Gastroesophageal sphincter (tissue), 4 donors: ENCODE measurements at places on chromosomes 5 and 9. TPM values are rescaled to one million over a fixed set of nuclear protein-coding genes. Genes with fewer than 3 reads are reported as not detected.
A peak's percentile ranks its signal among the peaks of the same experiment; 100 is the strongest.

Gene S1PR3
- total RNA-seq = 193 TPM

Gene ACTBL2
- total RNA-seq = not detected

DNA sequence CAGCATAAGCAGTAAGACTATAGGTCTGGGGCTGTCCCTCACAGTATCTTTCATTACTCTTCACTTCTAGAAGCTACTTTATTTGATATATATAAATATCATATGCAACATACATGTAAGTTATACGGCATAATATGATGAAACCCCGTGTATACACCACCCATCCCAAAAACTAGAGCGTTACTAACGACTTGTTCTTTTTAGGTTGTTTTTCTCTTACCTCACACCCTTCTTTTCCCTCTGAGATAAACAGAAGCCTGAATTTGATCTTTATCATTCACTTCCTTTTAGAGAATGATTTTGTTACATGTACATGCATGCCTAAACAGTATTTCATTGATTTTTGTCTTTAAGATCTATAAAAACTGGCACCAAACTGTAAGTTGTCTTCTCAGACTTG lies 3.7 kb downstream of the TRMO start:
- H3K36me3 ChIP-seq = peaks cover 26% of the 10 kb centered on the region
- ATAC-seq = no peak
- H3K4me3 ChIP-seq = no peak overlapping the region
- no peaks in the 10 kb centered on the region for H3K27me3 ChIP-seq
- H3K4me1 ChIP-seq = peaks cover 6% of the 10 kb centered on the region

Gene GPR21
- 0.39 TPM for total RNA-seq

Gene SNX24
- 10.1 TPM for total RNA-seq

- peaks cover 53% of the 10 kb centered on the region for H3K27me3 ChIP-seq
- H3K27ac ChIP-seq = no peak overlapping the region
- no peak overlapping the region for H3K4me3 ChIP-seq
These were observed 305.4 kb upstream of the IRX4 start for GRCh38 chr5:2188137-2188536.

Gene MORN5
- not detected for total RNA-seq

- no peak overlapping the region for H3K27ac ChIP-seq
- peaks cover 6% of the 10 kb centered on the region for H3K27me3 ChIP-seq
- H3K4me3 ChIP-seq = no peak overlapping the region
- ATAC-seq = peak; percentile 54
These were observed 13.2 kb upstream of the AQP7 start for GRCh38 chr9:33415501-33416038.

Gene HMCN2
- 12.1 TPM for total RNA-seq

GRCh38 chr9:134375430-134376385 lies 49.5 kb downstream of the RXRA start:
- no peak overlapping the region for H3K4me3 ChIP-seq
- H3K4me1 ChIP-seq = peaks cover 100% of the 10 kb centered on the region
- H3K27ac ChIP-seq = peak overlapping the region; percentile 95
- no peaks in the 10 kb centered on the region for H3K27me3 ChIP-seq
- ATAC-seq = peak; percentile 42
- H3K36me3 ChIP-seq = no peaks in the 10 kb centered on the region

DNA sequence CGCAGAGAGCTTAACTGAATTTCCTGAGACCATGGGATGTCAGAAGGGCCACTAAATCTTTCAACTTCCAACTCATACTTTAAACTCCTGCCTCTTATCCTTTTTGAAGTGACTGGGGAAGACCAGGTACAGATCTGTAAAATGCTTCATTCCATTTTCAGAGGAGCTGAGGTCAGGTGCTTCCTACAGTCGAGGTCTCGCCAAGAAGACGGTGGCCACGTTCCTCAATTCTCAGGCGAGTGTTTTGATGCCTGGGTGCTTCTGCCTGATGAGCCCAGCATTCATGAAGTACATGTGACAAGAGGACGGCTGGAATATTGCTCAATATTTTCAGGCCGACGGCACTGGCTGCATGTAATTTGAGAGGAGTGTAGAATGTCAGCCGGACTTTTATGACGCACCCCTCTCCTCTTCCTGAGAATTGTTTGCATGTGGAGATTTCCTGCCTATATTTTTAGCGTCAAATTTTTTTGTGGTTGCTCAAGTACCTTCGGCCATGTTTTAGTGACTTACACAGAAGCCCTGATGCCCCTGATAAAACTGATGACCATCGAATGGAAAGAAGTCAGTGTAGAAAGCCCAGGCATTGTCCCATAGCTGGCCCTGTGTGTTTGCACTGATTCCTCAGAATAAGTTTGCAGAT lies 38.8 kb upstream of the GLRX start:
- H3K4me1 ChIP-seq = peaks cover 49% of the 10 kb centered on the region
- H3K27ac ChIP-seq = peak overlapping the region; percentile 36
- no peaks in the 10 kb centered on the region for H3K27me3 ChIP-seq
- no peak overlapping the region for H3K4me3 ChIP-seq
- no peak for ATAC-seq

GRCh38 chr5:42636425-42636824 lies 120.2 kb upstream of the CCDC152 start:
- no peak overlapping the region for H3K27ac ChIP-seq
- no peaks in the 10 kb centered on the region for H3K4me1 ChIP-seq
- no peak overlapping the region for H3K4me3 ChIP-seq
- ATAC-seq = no peak
- H3K36me3 ChIP-seq = no peaks in the 10 kb centered on the region
- no peaks in the 10 kb centered on the region for H3K27me3 ChIP-seq

GRCh38 chr9:106356924-106357323 lies 506.0 kb upstream of the ZNF462 start:
- H3K36me3 ChIP-seq = no peaks in the 10 kb centered on the region
- no peak for ATAC-seq
- H3K4me3 ChIP-seq = no peak overlapping the region
- H3K4me1 ChIP-seq = no peaks in the 10 kb centered on the region

DNA sequence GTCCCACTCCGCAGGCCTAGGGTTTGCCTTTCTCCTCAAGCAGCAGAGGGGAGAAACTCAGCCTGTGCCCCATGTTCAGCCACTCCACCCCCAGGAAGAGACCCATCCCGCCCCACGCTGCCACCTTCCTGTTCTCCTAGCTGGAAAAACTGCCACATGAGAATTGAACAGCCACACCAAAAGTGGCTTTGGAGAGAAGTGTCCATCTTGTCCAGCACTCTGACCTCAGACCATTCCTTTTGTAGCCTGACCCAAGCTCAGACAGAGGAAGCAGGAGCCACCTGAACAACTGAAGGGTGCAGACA lies 8.3 kb upstream of the SLC25A48 start:
- peaks cover 14% of the 10 kb centered on the region for H3K27me3 ChIP-seq
- no peaks in the 10 kb centered on the region for H3K36me3 ChIP-seq

Gene FOXD4L6
- not detected for total RNA-seq

Gene TAF11L5
- total RNA-seq = not detected

DNA sequence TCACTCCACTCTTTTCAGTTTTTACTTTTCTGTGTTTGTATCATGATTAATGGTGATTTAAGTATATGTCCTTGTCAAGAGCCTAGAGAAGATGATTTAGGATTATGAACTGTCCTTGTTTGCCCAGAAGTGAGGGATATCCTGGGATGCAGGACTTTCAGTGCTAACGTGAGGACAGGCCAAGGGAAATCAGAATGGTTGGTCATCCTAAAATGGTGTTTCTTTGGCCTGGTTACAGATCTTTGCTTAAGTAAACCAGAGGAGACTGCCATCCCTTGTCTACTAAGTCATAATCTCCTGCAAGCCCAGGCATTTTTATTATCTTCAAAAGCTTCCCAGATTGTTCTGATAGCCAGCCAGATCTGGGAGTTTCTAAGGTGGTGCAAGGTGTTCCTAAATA lies 22.3 kb upstream of the DPYSL3 start:
- H3K27me3 ChIP-seq = no peaks in the 10 kb centered on the region
- no peak overlapping the region for H3K4me3 ChIP-seq
- H3K4me1 ChIP-seq = no peaks in the 10 kb centered on the region
- H3K27ac ChIP-seq = peak overlapping the region; percentile 57
- H3K36me3 ChIP-seq = no peaks in the 10 kb centered on the region
- peak; percentile 33 for ATAC-seq

Gene ACSL6
- total RNA-seq = 1.7 TPM

GRCh38 chr9:113657765-113658544 lies 194.4 kb downstream of the RGS3 start:
- no peaks in the 10 kb centered on the region for H3K4me1 ChIP-seq
- ATAC-seq = peak; percentile 80
- H3K36me3 ChIP-seq = no peaks in the 10 kb centered on the region
- H3K4me3 ChIP-seq = no peak overlapping the region
- peaks cover 26% of the 10 kb centered on the region for H3K27me3 ChIP-seq

Gene CYLC2
- total RNA-seq = 0.27 TPM

DNA sequence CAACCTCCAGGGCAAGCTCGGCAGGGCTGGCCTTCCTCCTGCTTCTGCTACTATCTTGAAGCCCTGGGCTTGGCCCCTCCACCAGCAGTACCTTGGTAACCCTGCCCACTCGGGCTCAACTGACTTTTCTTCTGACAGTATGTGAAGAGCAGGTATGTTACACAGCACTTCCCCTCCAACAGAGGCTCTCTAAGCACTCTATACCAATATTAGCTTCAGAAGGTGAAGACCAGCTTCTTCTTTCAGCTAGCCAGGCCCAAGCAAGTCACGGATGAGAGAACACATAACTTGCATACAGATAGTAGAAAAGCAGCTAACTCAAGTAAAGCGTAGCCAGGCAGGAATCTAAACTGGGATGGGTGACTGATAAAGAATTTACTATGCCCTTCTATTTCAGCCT lies 64.3 kb downstream of the FEM1C start:
- H3K4me3 ChIP-seq = no peak overlapping the region
- no peak for ATAC-seq
- H3K4me1 ChIP-seq = no peaks in the 10 kb centered on the region
- H3K36me3 ChIP-seq = no peaks in the 10 kb centered on the region

DNA sequence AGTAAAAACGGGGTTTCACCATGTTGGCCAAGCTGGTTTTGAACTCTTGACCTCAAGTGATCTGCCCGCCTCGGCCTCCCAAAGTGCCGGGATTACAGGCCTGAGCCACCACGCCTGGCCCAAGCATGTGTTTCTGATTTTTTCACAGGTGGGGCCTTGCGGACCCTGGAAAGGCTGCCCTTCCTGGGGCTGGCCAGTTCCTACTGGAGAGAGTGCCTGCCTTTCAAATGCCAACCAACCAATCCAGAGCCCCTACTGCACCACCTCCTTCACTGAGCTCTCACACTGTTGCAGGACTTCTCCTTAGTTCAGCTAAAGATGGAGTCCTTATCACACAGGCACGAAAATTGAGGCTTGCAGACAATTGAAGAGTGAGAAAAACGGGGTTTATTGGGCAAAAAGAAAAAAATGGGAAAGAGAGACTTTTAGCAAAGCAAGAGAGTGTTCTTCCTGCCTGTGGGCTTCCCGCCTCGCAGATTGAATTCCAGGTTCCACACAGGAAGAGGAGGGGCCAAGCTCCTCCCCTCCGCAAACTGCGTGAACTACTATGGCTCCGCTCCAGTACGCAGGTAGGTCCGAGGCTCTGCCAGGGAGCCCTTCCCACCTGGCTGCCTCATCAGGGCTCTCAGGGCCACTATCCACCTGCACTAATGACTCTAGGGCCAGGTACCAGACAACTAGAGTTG lies 8.3 kb upstream of the CMBL start:
- H3K4me3 ChIP-seq = no peak overlapping the region
- no peaks in the 10 kb centered on the region for H3K27me3 ChIP-seq
- H3K36me3 ChIP-seq = no peaks in the 10 kb centered on the region
- ATAC-seq = no peak
- H3K27ac ChIP-seq = no peak overlapping the region

GRCh38 chr9:109588415-109588814 lies 90.3 kb upstream of the PTPN3 start:
- no peak overlapping the region for H3K4me3 ChIP-seq
- no peaks in the 10 kb centered on the region for H3K27me3 ChIP-seq
- H3K36me3 ChIP-seq = no peaks in the 10 kb centered on the region

DNA sequence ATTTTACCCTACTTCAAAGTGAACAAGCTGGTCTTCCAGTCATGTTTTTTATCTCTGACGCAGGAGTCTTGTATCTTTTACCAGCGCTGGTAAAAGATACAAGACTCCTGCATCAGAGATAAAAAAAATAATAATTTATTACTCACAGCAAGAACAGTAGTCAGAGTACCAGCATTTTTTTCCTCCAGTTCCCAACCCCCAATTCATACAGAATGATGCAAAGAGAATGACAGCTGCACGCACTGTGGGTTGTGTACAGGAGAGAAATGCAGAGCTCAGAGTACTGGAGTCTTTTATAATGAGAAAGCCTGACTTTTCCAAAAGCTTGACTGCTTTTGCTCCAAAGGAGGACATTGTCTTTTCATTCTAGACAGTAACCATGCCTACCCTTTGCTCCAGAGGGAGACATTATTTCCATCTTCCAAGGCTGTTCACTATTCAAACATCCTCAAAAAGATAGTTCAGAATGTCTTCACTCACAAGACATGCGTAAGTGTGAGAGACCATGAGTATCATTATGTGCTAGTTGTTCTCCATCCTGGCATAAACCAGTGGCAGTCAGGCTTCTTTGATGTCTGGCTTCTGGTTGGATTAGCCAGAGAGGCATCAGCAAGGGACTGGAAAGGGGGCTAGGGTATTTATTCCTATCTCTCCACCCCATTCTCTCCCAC lies 14.3 kb upstream of the RANBP6 start:
- H3K36me3 ChIP-seq = no peaks in the 10 kb centered on the region
- no peak for ATAC-seq
- no peak overlapping the region for H3K4me3 ChIP-seq
- peaks cover 30% of the 10 kb centered on the region for H3K27me3 ChIP-seq
- no peak overlapping the region for H3K27ac ChIP-seq

GRCh38 chr5:38532165-38532669 lies 24.2 kb downstream of the LIFR start:
- H3K27me3 ChIP-seq = no peaks in the 10 kb centered on the region
- no peak for ATAC-seq
- H3K4me3 ChIP-seq = no peak overlapping the region
- no peaks in the 10 kb centered on the region for H3K36me3 ChIP-seq
- peaks cover 3% of the 10 kb centered on the region for H3K4me1 ChIP-seq
- no peak overlapping the region for H3K27ac ChIP-seq

- H3K4me1 ChIP-seq = no peaks in the 10 kb centered on the region
- no peak overlapping the region for H3K27ac ChIP-seq
These were observed 37.8 kb upstream of the ADRB2 start for GRCh38 chr5:148788636-148789035.

DNA sequence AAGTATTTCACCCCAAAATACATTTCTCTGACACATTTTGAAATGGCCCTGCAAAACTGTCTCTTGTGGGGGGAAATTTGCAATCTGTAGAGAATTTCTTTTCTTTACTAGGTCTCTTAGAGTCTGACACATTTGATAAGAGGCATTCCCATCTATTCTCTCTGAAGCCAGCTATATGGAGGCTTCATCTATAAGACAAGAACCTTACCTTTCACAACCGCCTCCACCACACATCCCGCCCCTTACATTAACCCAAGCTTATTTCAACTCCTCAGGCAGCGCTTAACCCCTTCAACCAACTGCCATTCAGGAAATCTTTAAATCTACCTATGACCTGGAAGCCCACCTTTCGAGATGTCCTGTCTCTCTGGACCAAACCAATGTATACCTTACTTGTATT lies 829.5 kb downstream of the TLE4 start:
- ATAC-seq = no peak
- H3K27me3 ChIP-seq = no peaks in the 10 kb centered on the region
- no peak overlapping the region for H3K4me3 ChIP-seq
- H3K27ac ChIP-seq = no peak overlapping the region

GRCh38 chr9:121023064-121023463 lies 27.0 kb downstream of the C5 start:
- H3K27ac ChIP-seq = no peak overlapping the region
- ATAC-seq = no peak
- no peak overlapping the region for H3K4me3 ChIP-seq
- H3K4me1 ChIP-seq = no peaks in the 10 kb centered on the region

GRCh38 chr5:92544036-92544435 lies 1037.0 kb downstream of the NR2F1-AS1 start:
- no peak overlapping the region for H3K27ac ChIP-seq
- H3K27me3 ChIP-seq = no peaks in the 10 kb centered on the region
- no peaks in the 10 kb centered on the region for H3K4me1 ChIP-seq
